ENCODE measurements at places on chromosomes 3 and 15. TPM values are rescaled to one million over a fixed set of nuclear protein-coding genes. Genes with fewer than 3 reads are reported as not detected.

The CELF6 gene
- total RNA-seq = 0.26 TPM

The AGBL1 gene
- not detected for total RNA-seq

The FAM174B gene
- total RNA-seq = 6.5 TPM

DNA sequence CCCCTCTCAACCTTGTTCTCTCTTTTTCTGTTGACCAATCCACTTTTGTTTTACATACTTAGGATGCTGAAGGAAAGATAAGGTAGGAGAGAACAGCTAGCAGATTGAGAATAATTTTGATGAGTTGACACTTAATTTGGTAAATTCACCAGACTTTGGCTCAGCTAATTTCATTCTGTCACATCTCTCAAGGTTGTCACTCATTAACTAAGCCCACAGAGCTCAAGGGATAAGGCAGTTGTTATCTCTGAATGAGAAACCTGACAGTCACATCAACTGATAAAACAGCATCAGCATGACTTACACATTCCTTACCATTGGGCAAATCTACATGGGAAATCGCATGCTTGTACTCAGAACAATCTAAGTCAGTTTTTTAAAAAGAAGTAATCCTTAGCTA, 591.4 kb downstream of the NLGN1 start:
- H3K36me3 ChIP-seq = no peaks in the 10 kb centered on the region
- no peak for DNase-seq
- no peaks in the 10 kb centered on the region for H3K4me1 ChIP-seq
- H3K27me3 ChIP-seq = peaks cover 26% of the 10 kb centered on the region
- H3K4me3 ChIP-seq = no peak overlapping the region
- no peak overlapping the region for H3K27ac ChIP-seq

DNA sequence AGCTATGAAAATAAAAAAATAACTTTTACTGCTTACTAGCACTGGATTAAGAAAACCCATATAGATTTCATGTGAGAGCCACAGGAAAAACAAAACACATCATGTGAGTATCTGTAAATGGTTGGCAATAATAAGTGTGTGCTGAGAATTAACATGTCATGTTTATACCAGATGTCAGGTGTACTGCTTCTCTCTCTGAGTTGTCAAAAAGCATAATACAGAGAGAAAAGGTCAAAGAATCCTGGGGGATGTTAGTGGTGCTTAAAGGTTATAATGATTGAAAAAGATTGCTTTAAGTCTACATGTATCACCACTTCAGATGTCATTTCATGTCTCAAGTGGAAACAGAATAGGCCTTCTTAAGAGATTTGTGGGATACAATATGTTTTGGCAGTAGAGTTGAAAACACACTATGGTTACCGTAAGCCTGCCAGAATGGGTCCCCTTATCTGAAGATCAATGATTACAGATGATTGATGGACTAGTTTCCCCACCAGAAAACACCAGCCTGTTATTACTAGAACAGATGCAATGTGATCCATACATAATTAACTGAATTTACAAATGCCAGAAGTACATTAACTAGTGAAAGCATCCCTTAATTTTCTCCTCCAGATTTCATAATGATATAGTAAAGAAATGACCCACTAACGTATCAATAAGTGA, 204.1 kb downstream of the CNTN3 start:
- H3K4me3 ChIP-seq = no peak overlapping the region
- no peaks in the 10 kb centered on the region for H3K27me3 ChIP-seq
- no peak for DNase-seq
- no peaks in the 10 kb centered on the region for H3K36me3 ChIP-seq
- no peak overlapping the region for H3K27ac ChIP-seq
